ENCODE measurements at places on chromosomes 16 and 17. TPM values are rescaled to one million over a fixed set of nuclear protein-coding genes. Genes with fewer than 3 reads are reported as not detected.

DNA sequence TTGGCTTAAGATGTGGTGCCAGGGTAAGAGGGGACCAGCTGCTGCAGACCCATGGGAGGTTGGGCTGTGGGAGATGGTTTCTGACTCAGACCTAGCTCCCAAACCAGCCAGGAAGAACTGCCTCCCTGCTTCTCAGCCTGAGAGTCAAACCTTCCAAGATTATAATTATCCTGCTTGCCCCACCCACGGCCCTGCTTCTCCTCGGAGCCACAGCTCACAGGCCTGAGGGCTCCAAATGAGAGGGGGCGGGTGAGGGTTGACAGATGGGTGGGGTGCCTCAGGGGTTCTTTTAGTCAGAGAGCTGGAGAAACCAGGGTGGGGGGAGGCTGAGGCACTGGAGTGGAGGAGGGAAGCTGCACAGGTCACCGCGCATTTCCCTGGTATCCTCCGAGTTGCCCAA lies 28.7 kb upstream of the GRIN2A start:
- no peaks in the 10 kb centered on the region for H3K27me3 ChIP-seq
- no peak overlapping the region for H3K27ac ChIP-seq
- DNase-seq = no peak
- H3K4me1 ChIP-seq = no peaks in the 10 kb centered on the region
- no peak overlapping the region for H3K4me3 ChIP-seq
- no peaks in the 10 kb centered on the region for H3K36me3 ChIP-seq

DNA sequence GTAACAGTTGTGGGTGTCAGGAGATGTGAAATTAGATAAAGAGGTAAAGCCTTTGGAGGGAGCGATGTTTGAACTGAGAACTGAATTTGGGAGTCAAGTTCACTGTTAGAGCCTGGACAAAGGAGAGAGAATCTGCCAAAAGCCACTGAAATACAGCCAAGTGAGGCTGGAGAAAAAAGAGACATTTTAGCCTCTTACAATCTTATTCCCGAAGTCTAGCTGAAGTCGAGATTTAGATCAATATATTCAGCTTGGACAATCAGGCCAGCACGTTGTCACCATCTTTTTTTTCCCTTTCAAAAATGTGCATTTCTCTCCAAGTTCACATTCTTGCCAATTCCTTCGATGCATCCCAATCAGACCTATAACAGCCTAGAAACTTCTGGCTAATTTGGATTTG lies 312.2 kb downstream of the RBFOX1 start:
- DNase-seq = no peak
- H3K4me3 ChIP-seq = no peak overlapping the region
- H3K36me3 ChIP-seq = no peaks in the 10 kb centered on the region

DNA sequence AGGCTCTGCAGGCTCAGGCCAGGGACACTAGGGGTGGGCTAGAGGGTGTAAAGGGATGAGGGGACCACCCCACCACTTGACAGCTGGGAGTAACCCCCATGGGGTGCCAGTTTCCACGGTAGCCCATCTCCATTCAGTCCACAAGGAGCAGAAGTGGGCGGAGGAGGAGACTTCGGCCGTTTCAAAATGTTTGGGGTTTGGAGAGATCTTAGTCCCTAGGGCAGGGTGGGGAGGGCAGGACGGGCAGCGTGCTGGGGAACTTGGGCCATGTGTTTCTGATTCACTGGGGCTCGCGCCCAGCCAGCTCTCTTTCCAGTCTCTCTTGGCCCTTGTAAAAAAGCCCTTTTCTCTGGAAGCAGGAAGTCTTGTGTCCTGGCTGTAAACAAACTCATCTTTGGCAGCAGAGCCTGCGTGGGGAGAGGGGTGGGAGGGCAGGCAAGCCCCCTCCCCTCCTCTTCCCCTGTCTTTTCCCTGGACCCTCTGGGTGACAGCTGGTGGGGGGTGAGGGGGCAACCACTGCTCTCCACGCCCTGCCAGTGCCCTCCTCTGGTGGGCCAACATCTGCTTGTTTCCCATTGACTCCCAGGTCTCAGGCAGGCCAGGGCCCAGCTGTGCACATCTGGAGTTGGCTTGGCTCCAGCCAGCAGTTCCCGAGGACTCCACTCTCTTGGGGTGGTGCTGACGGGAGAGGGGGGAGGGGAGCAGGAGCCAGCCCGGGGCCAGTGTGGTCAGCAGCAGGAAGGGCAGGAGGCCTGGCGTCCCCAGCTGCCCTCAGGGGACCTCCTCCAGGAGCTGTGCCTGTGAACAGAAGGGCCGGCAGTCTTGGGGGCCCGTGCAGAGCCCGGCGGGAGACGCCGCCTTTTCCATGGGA lies 8.1 kb downstream of the CYGB start:
- no peak for DNase-seq
- no peaks in the 10 kb centered on the region for H3K36me3 ChIP-seq
- no peak overlapping the region for H3K4me3 ChIP-seq

- no peaks in the 10 kb centered on the region for H3K4me1 ChIP-seq
- H3K27me3 ChIP-seq = no peaks in the 10 kb centered on the region
- DNase-seq = no peak
- H3K36me3 ChIP-seq = no peaks in the 10 kb centered on the region
- no peak overlapping the region for H3K27ac ChIP-seq
- no peak overlapping the region for H3K4me3 ChIP-seq
Observed at GRCh38 chr17:71872843-71873485, 247.9 kb upstream of the SOX9 start.

DNA sequence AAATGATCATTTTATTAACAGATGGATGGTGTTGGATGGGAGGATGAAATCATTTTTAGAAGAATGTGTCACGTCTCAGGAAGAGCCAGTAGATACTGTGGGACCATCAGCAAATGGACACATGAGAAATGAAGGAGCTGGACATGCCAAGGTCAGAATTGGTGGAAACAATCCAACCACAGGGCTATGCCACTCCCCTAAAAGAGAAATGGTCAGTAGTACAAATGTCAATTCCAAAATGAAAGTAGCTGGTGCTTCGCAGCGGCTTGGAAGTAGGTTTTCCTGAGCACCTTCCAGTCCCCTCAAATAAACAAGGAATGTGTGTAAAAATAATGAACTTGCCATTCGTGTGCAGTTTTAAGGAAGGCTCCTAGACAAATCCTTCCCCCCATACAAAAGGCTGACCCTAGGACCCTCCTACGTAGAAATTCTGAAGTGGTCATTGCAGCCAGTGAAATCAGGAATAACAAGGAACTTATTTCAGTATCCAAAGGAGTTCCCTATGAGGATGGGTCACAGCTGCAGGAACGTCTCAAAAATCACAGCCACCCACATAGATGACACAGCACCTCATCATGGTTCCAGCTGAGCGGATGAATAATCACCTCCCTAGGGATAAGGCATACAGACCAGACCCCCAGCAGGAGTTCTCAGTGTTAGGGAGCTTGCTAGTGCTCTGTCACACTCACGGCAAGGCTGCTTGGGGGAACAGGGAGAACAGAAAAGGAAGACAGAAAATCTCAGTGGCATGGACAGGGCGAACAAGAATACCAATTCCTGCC lies 239.2 kb downstream of the HS3ST3A1 start:
- H3K36me3 ChIP-seq = no peaks in the 10 kb centered on the region
- no peak overlapping the region for H3K27ac ChIP-seq
- no peaks in the 10 kb centered on the region for H3K4me1 ChIP-seq
- no peak for DNase-seq

DNA sequence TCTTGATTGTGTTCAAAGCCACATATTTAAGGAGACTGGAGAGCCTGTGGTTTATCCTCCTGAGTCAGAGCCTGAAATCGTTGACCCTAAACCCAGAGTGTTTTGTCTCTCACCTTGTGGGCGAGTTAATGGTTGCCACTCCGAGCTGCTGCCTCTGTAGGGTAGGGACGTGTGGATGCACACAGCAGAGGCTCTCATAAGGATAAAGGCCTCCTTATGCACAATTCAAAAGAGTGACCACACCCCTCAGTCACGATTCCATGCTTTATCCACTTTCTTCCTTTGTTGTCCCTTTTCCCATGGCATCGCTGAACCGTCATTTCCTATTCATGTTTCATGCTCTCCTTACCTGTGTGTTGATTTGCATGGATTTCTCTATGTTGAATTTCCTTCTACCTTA lies 805.0 kb upstream of the RBFOX1 start:
- H3K27ac ChIP-seq = no peak overlapping the region
- DNase-seq = no peak
- H3K4me3 ChIP-seq = no peak overlapping the region
- H3K36me3 ChIP-seq = no peaks in the 10 kb centered on the region

GRCh38 chr16:82583422-82583821 lies 43.3 kb upstream of the CDH13 start:
- no peaks in the 10 kb centered on the region for H3K4me1 ChIP-seq
- H3K27me3 ChIP-seq = no peaks in the 10 kb centered on the region
- no peak overlapping the region for H3K4me3 ChIP-seq

DNA sequence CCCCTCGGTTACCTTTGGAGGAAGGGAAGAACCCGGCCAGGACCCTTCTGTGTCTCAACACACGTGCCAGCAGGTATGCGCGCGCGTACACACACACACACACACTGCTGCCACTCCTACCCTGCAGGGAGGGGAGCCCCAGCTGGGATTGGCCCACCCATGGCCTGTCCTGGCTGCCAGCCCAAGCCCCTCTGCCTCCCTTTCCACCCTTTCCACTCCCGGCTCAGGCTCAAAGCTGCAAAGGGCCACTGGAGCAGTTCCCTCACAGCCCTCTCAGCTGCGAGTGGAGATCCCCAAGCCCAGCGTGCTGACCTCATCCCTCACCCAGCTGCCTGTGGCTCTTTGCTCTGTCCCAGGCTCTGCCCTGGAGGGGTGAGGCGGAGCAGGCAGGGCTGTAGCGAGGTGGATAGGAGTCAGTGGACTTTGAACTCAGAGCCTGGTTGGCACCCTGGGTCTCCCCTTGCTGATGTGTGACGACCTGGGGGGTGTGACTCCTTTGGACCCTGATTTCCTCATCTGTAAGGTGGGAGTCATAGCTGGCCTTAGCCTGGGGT lies 14.5 kb downstream of the KIF19 start:
- H3K36me3 ChIP-seq = no peaks in the 10 kb centered on the region
- no peak overlapping the region for H3K4me3 ChIP-seq
- no peak for DNase-seq
- H3K4me1 ChIP-seq = peaks cover 5% of the 10 kb centered on the region

SLC2A4 gene
- not detected for total RNA-seq

KRT9 gene
- total RNA-seq = not detected

TPSB2 gene
- total RNA-seq = not detected

All from activated CD8-positive, alpha-beta memory T cell treated with anti-CD3 and anti-CD28 coated beads, Interleukin-2, amount 10 ng/mL, durations not matched to agents 7 days and 5 days (primary cell).